ENCODE measurements at places on chromosomes 2 and 18.

DNA sequence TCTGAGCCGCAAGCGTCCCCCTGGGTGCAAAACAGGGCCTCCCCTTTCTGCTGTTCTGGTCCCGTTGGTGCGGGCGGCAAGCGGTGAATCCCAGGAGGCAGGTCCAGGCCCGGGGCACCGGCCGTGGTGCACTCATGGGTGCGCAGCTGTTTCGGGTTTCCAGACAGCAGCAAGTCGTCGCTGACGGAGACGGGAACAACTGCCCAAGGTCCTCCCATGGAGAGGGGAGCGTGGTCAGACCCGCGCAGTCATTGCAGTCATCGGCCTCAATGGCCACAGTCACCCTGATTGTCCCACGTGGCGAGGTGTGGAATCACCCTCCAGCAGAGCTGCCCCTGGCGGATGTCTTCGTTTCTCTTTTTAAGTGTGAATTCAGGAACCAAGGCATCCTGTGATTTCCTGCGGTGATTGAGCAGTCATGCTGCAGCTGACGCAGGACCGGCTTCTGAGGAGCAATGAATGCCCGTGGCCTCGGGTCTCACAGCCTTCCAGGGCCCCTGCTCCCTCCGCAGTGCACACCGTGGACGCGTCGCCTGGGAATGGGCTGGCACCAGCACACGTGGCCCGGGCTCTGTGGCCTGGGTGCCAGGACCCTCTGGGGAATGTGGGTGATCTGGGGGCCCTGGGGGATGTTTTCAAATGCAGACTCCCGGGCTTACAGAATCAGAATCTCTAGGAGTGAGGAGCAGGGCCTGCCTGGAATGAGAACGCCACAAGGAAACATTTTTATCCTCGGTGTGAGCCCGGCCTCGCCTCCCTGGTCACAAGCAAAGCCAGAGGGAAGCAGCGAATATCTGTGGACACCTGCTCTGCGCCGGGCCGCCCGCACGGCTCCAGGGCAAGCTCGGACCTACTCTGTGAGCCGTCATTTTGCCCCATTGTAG lies 244.2 kb upstream of the SALL3 start:
- DNase-seq, result no peak

GRCh38 chr2:42429352-42429751 lies 64.4 kb downstream of the KCNG3 start:
- DNase-seq, result no peak

GRCh38 chr2:62265106-62265505 lies 69.2 kb downstream of the B3GNT2 start:
- no peak for DNase-seq

GRCh38 chr18:60111525-60111924 lies 211.7 kb downstream of the PMAIP1 start:
- no peak for DNase-seq

DNA sequence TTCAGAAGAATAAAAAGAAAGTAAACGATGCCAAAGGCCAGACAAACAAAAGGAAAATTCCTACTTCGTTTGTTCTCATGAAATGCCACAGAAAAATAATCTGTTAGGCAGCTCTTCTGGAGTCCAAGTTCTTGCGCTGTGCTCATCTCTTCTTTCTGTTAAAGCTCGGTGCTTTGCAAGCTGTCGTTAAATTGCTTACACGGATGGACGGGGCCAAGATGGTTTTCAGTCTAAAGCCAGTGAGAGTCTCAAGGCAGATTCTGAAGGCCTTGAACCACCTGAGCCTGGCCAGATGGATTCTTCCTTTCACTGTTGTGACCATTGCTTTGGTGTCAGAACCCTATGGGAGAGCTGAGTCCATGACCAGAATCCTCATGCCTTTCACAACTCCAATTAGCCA lies 97.6 kb upstream of the RMDN2 start:
- DNase-seq, result no peak

- DNase-seq, result peak; percentile 64
These were observed 42.2 kb downstream of the BIN1 start for GRCh38 chr2:127064642-127065250.

DNA sequence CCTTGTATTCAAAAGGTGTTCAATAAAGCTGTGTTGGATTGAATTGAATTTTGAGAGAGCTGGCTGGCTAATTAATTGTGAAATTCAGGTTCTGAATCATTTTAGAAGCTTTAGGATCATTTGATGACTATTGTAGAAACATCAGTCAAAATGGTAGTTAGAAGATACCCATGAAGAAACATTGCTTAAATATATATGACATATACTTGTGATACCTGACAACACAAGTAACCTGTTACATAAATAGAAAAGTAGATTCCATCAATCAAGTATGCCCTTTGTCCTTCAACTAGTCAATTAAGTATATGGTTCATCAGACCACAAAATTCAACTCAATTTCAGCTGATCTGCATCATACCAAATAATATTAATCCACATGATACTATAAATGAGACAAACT lies 185.6 kb downstream of the PID1 start:
- no peak for DNase-seq

- DNase-seq, result no peak
These were observed 93.6 kb downstream of the HDAC4 start for GRCh38 chr2:239307221-239307569.

DNA sequence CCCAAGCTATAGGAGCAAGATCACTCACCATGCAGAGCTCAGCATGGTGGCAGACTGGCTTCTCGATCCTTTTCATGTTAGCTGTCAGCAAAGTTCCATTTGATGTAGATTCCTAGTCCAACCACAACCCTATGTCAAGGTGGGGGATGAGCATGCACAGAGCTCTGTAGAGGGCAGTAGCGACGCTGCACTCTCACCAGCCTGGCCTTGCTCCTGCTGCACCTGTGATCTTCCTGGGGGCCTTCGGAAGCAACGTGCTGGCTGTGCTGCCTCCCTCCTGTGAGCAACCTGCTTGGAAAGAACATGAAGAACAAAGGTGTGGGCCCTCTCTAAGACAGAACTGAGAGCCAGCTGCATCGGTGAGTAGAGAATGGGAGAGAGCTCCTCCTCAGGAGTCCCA lies 479.4 kb upstream of the MYT1L start:
- DNase-seq, result no peak

DNA sequence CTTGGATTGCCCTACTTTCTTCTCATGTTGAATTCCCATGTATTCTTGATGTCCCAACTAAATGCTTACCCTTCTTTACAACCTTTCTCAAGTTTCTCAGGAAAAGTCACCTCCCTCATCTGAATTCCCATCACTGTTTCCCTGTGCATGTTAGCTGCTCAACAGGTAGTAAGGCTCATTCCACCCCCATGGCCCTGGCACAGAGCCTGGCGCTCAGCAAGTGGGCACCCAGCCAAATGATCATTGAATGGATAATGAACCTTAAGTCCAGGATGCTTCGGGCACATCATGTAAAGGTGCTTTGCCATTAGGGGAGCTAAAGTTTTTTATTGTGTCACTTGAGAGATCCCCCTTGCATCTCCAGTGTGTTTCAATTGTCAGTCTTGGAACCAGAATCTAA lies 124.0 kb downstream of the PKP4 start:
- DNase-seq, result no peak
